Activated T-cell treated with anti-CD3 and anti-CD28 coated beads, Interleukin-2, amount 50 U/mL, for 72 hours (primary cell): ENCODE measurements at places on chromosomes 6 and 20. TPM values are rescaled to one million over a fixed set of nuclear protein-coding genes. Genes with fewer than 3 reads are reported as not detected.

FAM50B gene
- total RNA-seq = 8.1 TPM

BPIFA1 gene
- not detected for total RNA-seq

DNA sequence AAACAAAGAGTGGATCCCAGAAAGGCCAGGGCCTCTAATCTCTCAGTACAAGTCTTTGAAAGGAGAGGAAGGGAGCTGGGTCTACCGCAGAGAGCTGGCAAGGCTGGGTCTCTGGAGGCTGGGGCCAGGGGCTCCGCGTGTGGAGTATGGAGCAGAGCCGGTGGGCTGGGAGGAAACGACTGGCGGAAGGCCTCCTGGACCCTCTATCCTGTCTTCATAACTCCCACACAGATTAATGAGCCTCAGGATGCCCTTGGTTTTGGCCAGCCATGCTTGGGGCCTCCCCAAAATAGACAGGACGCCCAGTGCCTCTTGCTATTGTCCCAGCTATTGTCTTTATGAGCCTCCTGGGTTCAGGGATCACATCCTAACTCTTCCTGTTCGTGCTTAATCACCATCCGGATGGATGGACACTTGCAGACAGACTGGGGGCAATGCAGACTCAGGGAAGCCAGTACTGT lies 306.4 kb downstream of the DHX35 start:
- no peak overlapping the region for H3K27ac ChIP-seq
- no peaks in the 10 kb centered on the region for H3K27me3 ChIP-seq
- no peak overlapping the region for H3K4me3 ChIP-seq
- no peak for DNase-seq
- no peaks in the 10 kb centered on the region for H3K4me1 ChIP-seq
- H3K36me3 ChIP-seq = no peaks in the 10 kb centered on the region

FHL5 gene
- total RNA-seq = not detected

DNA sequence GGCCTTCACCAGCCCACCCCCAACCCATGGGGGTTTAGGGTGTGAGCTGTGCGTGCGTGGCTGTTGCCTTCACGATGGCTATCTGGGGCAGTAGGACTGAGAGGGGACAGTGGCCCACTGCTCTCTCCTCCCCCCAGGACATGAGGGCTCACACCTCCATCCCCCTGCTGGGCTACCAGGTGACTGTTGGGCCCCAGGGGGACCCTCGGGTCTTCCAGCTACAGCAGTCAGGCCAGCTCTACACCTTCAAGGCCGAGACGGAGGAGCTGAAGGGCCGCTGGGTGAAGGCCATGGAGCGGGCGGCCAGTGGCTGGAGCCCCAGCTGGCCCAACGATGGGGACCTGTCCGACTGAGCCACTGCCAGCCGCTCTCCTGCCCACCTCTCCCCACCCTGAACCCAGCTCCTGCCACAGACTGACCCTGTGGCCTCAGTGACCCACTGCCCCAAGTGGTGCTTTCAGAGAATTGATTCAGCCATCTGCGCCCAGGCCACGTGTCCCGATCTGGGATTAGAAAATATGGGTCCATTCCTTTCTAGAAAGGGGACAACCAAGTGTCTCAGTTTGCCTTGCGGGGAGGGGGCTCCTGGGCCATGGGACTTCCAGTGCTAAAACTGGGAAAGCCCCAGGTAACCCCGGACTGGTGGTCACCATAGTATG lies 22.5 kb downstream of the FGD2 start:
- no peaks in the 10 kb centered on the region for H3K27me3 ChIP-seq
- H3K36me3 ChIP-seq = peaks cover 6% of the 10 kb centered on the region
- no peak for DNase-seq
- no peak overlapping the region for H3K27ac ChIP-seq

DNA sequence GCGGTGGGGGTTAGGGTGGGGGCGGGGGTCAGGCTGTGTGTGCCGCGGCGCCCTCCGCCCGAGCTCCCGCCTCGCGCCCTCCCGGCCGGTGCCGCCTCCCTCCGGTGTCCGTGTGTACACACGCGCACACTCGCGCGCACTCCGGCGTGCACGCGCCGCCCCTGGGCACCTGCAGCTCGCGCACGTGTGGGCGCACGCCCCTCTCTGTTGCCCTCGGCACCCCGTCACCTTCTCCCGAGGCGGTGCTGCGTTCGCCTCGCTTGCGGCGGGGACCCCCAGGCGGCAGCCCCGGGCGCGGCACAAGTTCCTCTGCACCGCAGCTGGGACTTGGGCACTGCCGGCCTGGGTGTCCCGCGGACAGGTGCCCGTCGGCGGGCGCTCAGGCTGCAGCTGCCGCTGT lies 525 bp downstream of the MACROD2 start:
- H3K27ac ChIP-seq = no peak overlapping the region
- H3K4me3 ChIP-seq = no peak overlapping the region
- peaks cover 6% of the 10 kb centered on the region for H3K36me3 ChIP-seq

GRCh38 chr6:163735076-163735475 lies 320.6 kb downstream of the QKI start:
- DNase-seq = no peak
- H3K27ac ChIP-seq = no peak overlapping the region
- peaks cover 5% of the 10 kb centered on the region for H3K27me3 ChIP-seq
- H3K4me3 ChIP-seq = no peak overlapping the region
- no peaks in the 10 kb centered on the region for H3K36me3 ChIP-seq

PLEKHG1 gene
- 27.1 TPM for total RNA-seq

GRCh38 chr6:43325876-43326275 lies 17.2 kb upstream of the CRIP3 start:
- H3K27me3 ChIP-seq = no peaks in the 10 kb centered on the region
- H3K4me3 ChIP-seq = no peak overlapping the region
- no peaks in the 10 kb centered on the region for H3K4me1 ChIP-seq
- no peak overlapping the region for H3K27ac ChIP-seq
- no peak for DNase-seq
- no peaks in the 10 kb centered on the region for H3K36me3 ChIP-seq

DNA sequence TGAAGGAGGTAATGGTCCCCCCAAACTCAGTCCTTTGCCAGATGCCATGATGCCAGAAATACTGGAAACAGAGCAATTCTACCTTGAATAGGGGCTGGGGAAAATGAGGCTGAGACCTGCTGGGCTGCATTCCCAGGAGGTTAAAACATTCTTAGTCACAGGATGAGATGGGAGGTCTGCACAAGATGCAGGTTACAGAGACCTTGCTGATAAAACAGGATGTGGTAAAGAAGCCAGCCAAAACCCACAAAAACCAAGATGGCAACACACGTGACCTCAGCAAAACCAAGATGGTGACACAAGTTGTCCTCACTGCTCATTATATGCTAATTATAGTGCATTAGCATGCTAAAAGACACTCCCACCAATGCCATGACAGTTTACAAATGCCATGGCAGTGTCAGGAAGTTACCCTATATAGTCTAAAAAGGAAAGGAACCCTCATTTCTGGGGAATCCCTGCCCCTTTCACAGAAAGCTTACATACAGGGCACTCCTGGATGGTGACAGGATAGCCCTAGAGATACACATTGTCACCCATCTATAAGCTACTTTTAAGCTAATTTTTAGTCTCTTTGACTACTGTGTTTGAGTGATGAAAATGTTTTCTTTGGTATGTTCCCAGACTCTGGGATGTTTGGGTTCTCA lies 979.7 kb downstream of the TBC1D32 start:
- no peak overlapping the region for H3K27ac ChIP-seq
- H3K4me3 ChIP-seq = no peak overlapping the region
- peaks cover 6% of the 10 kb centered on the region for H3K4me1 ChIP-seq
- no peak for DNase-seq
- H3K36me3 ChIP-seq = no peaks in the 10 kb centered on the region

DNA sequence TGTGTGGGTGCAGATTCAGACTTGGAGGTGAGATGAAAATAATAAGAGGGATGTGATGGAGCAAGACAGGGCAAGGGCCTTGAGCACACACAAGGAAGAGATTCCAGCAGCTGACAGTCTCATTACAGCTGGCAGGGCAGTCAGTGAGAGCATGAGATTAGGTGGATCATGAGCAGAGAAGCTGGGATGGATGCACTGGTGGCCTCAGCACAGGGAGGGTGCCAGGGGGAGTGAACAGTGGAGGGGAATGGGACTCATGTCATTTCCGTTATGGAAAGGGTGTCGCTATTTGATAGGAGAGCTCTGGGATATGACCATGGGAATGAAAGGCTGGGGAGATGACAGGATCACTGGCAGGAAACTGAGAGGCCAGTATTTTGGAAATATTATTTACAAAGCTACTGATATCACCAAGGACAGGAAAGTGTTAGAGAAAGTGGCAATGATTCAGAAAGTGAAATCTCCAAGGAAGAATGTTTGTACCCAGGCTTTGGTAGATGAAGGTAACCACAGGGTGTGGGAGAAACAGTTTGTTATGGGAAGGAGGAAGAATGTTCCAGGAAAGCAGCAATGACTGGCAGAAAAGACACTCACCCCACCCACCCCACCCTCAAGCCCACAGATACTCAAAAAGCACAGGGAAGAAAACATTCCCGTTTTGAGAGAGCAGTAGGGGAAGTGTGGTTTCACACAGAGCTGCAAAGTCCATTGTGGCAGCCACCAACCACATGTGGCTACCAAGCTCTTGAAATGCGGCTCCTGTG lies 214.7 kb upstream of the PROKR2 start:
- no peaks in the 10 kb centered on the region for H3K27me3 ChIP-seq
- peaks cover 38% of the 10 kb centered on the region for H3K4me1 ChIP-seq
- no peaks in the 10 kb centered on the region for H3K36me3 ChIP-seq
- no peak overlapping the region for H3K27ac ChIP-seq

FOXA2 gene
- total RNA-seq = not detected

DNA sequence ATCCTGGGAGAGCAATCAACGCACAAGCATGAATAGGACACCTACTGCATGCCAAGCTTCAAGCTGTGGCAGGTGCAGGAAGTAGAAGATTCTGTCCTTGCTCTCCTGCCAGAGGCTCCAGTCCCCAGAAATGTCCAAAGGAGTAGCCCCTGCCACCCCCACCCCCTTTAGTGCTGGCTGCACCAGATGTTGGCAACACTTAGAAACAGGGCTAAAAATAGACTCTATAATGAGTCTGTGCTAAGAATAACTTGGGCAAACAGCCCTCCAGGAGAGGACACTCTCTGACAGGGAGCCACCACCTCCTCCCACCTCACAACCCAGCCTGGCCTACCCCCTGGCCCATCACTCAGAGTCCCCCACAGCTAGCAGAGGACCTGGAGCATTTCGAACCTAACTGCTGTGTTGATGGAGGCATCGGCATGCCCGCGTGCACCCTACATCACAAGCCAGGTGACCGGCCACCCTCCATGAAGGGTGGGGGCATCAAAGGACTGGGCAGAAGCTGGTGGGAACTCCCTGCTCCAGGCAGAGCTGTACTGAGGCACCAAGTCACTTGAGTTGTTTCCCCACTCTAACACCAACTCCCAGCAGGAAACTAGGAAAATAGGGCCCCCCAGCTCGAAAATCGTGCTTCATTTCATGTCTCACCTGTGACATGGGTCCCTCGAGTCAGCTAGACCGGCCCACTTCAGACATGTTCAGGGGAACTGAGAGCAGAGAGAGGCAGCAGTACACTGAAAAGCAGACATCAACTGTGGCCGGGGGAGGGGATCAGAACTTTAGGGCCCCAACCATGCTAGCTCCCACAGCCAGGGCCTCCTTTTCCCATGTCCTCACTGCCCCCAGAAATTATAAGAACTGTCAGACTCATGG lies 18.7 kb downstream of the TFEB start:
- H3K27ac ChIP-seq = no peak overlapping the region
- no peaks in the 10 kb centered on the region for H3K36me3 ChIP-seq
- H3K4me3 ChIP-seq = no peak overlapping the region

SLC4A11 gene
- 0.53 TPM for total RNA-seq

- no peaks in the 10 kb centered on the region for H3K4me1 ChIP-seq
- no peak overlapping the region for H3K27ac ChIP-seq
- no peak for DNase-seq
Observed at GRCh38 chr6:40276141-40276540, 311.0 kb downstream of the LRFN2 start.

- H3K27me3 ChIP-seq = no peaks in the 10 kb centered on the region
- peaks cover 29% of the 10 kb centered on the region for H3K4me1 ChIP-seq
- peaks cover 7% of the 10 kb centered on the region for H3K36me3 ChIP-seq
- DNase-seq = no peak
Observed at GRCh38 chr6:45569210-45569945, 191.6 kb upstream of the SUPT3H start.

PRR18 gene
- not detected for total RNA-seq
